ENCODE measurements at places on chromosomes 16 and 17.

DNA sequence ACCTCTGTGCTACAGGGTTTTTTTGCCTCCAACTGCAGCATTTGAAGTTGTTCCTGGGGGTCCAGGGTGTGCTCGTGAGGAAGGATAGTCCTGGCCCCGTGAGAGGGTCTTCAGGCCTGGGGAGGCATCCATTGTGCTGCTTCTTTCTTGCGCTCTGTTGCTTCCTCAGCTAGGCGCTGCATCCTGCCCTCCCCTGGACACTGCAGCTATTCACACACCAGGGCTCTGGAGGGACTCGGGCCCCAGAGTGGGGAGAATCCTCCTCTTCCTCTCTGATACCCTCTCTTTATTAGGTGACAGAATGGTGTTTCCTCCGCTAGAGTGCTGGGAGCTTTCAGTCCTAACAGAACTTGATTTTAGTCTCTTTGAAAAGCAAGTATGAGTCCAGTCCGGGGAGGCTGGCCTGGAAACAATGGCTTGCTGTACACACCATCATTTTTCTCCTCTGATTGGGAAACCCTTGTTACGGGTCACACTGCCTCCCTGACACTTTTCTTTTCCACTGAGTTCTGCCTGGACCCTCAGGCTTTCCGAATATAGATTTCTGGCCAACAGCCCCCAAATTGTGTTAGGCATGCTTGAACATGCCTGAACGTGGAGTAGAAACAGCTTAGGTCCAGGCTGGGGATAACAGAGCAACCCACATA is 81.4 kb upstream of the ELAC2 start:
- no peak for DNase-seq

DNA sequence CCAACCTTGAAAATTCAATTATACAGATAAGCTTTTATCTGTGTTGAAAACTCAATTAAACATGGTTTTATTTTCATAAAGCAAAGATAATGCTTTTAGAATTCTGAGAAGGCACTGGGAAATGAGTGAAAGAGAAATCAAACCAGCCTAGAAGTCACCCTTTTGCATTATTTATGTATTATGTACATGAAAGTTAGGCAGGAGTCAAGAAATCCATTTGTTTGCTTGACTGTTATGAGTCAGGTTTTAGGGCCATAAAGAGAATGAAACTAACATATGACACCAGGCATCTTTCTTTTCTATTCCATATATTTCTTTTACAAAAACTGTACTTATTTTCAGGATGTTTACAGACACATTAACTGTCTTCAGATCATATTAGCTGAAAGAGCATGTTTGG is 23.3 kb upstream of the CDH8 start:
- DNase-seq, result no peak

GRCh38 chr17:74443516-74444296 is 11.8 kb downstream of the GPRC5C start:
- DNase-seq, result no peak

- DNase-seq, result no peak
Measured at GRCh38 chr16:19138601-19139000, 24.8 kb downstream of the ITPRIPL2 start.

GRCh38 chr16:50591800-50592771 is 43.9 kb downstream of the NKD1 start:
- no peak for DNase-seq

GRCh38 chr17:77054936-77055335 is 85.8 kb upstream of the SEC14L1 start:
- no peak for DNase-seq

- no peak for DNase-seq
Measured at GRCh38 chr16:86710602-86710950, 132.2 kb downstream of the FOXL1 start.

DNA sequence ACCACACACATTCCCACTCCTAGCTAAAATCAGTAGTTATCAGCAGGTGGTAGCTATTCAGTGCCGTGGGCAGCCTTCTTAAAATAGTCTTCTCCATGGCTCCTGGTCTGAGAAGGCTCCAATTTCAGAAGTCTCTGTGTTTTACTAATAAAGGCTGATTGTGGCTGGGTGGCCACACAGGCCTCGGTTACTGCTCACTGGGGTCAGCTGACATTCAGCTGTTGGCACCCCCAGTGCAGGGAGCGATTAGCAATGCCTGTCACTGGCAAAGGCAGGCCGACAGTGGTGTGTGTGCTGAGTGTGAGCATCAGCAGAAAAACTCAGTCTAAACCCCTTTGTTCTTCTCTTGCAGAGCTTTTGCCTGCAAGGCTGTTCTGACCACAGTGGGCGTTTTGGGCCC is 16.6 kb upstream of the DBNDD1 start:
- no peak for DNase-seq

- peak; percentile 66 for DNase-seq
Measured at GRCh38 chr17:76405967-76406647, 21.7 kb downstream of the SPHK1 start.

DNA sequence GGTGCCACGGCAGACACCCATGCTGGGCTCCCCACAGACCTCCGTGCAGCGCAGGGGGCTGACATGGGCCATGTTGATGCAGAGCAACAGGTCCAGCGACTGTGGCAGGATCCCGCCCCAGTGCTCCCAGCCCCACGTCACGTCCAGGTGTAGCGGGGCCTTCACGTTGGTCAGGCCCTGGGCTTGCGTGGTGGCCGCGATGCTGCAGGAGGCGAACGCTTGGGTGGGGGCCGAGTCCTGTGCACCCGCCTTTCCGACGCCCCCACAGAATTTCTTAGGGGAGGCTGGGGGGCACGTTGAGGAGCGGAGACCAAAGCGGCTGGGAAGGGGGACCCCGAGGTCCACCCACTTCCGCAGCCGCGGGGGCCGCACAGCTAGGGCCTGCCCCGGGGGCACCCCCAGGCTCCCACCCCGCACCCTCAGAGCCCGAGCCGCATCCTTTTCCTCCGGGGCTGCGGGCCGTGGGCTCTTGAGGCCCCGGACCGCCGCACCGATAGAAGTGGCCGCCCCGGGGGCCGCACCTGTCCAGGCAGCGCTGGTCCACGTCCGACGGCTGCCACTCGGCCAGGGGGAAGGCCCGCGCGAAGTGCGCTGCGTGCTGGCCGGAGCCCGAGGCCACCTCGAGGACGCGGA is 416 bp downstream of the METTL26 start:
- no peak for DNase-seq

DNA sequence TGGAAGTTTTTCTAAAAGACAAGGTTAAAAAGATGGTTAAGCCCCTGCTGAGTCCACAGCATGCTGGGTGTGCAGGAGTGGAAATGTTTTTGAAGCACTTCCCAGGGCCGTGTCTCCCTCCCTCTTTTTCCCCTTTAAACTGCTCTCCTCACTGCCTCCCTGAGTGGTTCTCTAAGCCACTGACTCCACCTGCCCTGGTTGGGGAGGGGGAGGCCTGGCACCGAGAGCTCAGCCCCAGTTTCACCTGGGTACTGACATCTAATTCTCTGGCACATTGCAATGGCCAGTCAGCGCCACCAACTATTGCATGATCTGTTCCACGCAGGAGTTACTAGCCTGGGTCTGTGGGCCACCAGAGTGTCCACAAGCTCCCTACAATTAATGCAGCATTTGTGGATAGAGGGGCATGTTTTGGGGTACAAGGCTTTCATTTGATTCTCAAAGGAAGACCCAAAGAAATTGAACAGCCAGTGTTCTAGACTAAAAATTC is 22.7 kb downstream of the MPP3 start:
- DNase-seq, result no peak

- peak; percentile 53 for DNase-seq
Measured at GRCh38 chr17:57555636-57556175, 189.4 kb downstream of the CCDC182 start.

DNA sequence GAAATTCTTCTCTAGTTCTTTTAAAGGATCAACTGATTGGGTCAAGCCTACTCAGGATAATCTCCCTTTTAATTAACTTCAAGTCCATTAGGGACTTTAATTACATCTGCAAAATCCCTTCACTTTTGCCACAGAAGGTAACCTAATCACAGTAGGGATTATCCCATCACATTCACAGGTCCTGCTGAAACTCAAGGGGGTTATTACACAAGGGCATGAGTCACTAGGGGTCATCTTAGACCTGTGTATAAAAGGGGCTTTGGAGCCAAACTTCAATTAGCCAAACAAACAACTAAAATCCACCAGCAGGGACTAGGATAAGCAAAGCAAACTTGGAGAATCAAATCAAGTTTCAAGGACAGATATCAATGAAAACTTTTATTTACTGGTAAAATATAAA is 19.4 kb downstream of the CIAPIN1 start:
- DNase-seq, result no peak

DNA sequence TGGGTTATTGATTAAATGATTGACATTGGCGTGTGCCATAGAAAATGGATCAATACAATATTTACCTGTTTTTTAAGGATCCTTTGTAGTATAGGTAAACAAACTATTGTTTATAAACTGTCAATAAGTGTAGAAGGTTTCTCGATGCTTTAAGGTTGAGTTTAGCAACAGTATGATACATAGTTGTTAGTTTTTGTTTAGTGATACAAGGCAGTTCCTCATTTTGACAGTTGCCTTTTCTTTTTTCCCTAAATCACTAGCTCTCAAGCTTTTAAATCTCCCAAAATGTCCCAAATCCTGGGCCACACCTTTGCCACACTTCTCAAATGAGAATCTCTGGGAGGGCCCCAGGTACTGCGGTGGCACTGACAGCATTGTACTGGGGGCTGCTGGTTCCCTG is 57.3 kb downstream of the EPN2 start:
- DNase-seq, result no peak

GRCh38 chr16:68406458-68407152 is 41.7 kb downstream of the SMPD3 start:
- DNase-seq, result no peak

DNA sequence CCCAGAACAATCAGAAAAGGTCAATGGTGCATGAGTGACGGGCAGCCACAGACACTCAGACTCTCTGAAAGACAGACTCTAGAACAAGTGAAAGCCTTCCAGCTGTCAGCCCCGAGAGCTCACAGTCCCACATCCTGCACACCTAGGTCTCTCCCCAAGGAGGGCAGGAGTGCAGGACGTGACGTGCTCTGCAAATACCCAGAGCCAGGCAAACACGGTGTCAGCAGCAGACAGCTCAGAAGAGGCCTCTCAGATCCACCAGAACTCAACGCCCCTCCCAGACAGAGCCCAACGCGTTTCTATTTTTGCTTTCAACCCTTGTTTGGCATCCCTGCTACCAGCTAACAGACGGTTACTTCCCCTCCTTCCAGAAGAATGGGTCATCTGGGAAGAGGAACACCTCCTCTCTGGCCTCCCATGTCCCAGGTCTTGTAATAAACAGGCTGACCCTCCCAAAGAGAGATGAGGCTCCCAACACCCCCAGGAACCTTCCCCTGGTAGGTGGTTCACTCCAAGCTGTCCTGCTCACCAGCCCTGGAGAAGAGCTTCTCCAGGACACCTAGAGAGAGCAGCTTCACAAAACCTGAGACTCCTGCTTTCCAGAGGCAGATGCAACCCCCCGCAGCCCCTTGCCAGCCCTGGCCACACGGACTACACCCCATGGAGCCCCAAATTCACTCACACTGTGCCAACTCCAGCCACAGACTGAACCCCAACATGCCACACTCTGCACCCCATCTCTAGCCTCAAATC is 7.6 kb downstream of the PITPNM3 start:
- peak; percentile 47 for DNase-seq

DNA sequence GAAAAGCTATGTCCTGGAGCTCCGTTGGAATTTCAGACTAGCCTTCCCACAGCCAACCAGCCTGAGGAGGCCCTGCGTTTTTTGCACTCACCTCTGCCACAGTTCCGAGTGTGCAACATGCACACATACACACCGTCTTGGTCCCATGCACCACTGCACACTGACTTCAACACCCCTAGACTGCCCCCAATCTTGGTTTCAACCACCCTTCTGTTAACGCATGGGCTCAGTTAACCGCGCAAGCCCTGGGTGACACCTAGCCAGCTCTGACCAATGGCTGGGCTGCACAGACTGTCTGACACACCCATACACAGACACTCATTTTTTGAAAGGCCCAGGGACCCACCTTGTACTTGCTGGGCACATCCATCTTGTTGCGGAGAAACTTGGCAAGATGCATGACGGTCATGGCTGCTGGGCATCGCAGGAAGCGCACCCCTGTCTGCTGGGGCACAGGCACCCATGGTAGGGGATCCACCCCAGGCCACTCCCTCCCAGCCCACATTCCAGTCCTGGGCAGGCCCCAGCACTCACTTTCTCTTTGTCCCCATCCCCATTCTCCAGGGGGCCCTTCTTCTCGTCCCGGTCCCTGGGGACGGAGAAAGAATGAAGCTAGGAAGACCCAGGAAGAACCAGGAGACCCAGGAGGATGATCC is 8.0 kb downstream of the CISD3 start:
- no peak for DNase-seq

DNA sequence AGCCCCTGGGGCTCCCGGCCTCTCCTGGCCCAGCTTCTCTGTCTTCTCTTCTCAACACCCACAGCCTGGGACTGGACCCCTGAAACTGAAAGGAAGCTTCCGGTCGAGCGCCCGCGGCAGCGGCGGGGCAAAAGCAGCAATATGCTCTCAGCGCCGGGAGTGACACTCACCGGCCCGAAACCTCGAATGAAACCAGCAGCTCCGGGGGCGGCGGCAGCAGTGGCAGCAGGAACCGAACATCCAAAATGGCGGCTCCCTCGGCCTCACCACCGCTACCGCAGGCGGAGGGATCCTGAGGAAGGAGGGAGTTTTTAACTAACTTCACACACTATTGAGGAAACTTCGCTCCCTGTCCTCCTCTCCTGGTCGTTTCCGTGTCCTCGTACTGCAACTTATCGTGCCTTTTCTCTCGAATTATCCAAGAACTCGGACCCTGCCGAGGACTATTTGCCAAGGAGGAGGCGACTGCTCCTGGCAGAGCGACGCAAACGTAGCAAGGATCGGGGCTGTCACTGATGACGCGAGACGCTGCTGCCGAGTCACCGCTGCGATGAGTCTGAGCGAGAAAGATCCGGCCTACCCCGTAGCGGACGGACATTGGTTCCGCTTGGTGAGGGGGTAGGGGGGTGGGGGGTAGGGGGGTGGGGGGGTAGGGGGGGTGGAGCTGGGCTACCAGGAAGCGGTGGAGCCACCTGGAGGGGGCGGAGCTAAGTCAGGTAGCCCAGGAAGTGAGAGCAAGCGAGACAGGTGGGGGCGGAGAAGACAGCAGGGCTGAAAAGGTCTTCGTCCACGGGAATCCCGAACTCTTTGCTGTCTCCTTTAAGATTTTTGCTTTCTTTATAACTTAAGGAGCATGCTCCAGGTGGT is at the start of gene AP1G1:
Gene AP1G1, minus strand, starts transcription at position 242 of the 867 bp plus-strand sequence. CDS start 19,355 bp downstream, outside the sequence.
- DNase-seq, result peak; percentile 99

- DNase-seq, result no peak
Measured at GRCh38 chr17:80187515-80187941, 17.7 kb downstream of the CARD14 start.

- DNase-seq, result no peak
Measured at GRCh38 chr17:43043307-43043706, 18.3 kb downstream of the RND2 start.

- no peak for DNase-seq
Measured at GRCh38 chr16:47634126-47634525, 173.0 kb downstream of the PHKB start.

GRCh38 chr16:3189869-3190268 is 1.9 kb downstream of the OR1F1 start:
- no peak for DNase-seq

- DNase-seq, result peak; percentile 60
Measured at GRCh38 chr16:1297018-1297696, 12.3 kb upstream of the UBE2I start.

GRCh38 chr17:45171338-45172231 is 9.9 kb downstream of the HEXIM2 start:
- DNase-seq, result no peak

Data from OCI-LY7 (cell line).